ENCODE measurements at places on chromosomes 7 and 10.
A peak's percentile ranks its signal among the peaks of the same experiment; 100 is the strongest.

GRCh38 chr10:71868192-71868697, 17.2 kb upstream of the PSAP start:
- DNase-seq: no peak

DNA sequence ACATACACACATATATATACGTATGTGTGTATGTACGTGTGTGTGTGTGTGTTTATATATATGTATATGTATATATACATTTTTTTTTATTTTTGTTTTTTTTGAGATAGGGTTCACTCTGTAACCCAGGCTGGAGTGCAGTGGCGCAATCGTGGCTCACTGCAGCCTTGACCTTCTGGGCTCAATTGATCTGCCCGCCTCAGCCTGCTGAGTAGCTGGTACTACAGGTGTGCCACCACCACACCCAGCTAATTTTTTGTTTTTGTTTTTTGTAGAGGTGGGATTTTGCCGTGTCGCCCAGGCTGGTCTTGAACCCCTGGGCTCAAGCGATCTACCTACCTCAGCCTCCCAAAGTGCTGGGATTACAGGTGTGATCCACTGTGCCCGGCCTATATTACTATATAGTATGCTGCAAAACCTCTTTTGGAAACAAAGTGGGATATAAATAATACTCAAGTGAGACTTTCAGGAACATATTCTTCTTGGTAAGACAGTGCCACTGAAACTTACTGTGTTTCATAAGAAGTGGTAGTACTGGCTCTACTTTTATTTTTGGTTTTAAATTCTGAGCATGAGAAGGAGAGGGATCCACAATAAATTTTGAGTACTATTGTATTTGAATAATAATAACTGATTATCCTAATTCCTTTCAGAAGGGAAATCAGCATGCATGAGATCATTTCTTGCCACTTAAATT, 51.0 kb downstream of the MLLT10 start:
- DNase-seq: no peak

GRCh38 chr7:51161937-51162336, 154.7 kb downstream of the COBL start:
- DNase-seq: no peak

GRCh38 chr10:68135922-68136792, 26.9 kb downstream of the MYPN start:
- DNase-seq: peak; percentile 57

GRCh38 chr10:8360365-8360764, 305.9 kb downstream of the GATA3 start:
- no peak for DNase-seq

DNA sequence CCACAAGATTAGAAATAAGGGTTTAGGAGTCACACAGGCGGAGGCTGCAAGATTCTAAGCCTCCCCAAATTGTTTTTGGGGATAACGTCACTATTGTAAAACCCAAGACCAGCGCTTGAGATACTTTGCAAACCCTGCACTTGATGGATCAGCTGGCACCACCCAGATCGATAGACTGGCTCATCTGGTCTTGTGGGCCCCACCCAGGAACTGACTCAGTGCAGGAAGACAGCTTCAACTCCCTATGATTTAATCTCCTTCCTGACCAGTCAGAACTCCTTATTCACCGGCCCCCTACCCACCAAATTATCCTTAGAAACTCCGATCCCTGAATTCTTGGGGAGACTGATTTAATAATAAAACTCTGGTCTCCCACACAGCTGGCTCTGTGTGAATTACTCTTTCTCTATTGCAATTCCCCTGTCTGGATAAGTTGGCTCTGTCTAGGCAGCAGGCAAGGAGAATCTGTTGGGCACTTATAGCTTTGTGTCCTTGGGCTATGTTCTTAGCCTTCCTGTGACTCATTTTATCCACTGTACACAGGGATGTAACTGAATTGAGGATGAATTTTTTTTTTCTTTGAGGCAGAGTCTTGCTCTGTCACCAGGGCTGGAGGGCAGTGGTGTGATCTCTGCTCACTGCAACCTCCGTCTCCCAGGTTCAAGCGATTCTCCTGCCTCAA, 64.4 kb upstream of the CARD11 start:
- no peak for DNase-seq

DNA sequence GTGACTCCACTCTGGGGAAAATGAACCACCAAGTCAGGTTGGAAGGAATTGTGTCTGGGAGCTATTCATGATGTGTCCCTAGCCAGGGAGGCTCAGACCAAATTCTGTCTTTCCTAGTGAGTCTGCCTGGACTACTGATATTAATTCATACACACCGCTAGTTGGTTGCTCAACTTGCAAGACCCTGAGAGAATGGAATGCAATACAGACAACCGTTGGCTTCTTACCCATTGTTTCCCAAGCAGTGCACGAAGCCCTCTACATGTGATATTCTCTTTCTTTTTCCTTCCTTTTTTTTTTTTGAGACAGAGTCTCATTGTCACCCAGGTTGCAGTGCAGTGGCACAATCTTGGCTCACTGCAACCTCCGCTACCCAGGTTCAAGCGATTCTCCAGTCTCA, 19.4 kb upstream of the SRGN start:
- DNase-seq: peak; percentile 87

DNA sequence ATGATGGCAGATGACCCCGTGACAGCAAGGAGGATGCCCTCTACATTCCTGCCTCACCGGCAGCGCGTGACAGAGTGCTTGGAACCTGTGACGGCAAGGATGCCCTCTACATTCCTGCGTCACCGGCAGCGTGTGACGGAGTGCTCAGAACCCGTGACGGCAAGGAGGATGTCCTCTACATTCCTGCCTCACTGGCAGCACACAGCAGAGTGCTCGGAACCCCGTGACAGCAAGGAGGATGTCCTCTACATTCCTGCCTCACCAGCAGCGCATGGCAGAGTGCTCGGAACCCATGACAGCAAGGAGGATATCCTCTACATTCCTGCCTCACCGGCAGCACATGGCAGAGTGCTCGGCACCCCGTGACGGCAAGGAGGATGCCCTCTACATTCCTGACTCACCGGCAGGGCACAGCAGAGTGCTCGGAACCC, 231.0 kb downstream of the DIP2C start:
- no peak for DNase-seq

DNA sequence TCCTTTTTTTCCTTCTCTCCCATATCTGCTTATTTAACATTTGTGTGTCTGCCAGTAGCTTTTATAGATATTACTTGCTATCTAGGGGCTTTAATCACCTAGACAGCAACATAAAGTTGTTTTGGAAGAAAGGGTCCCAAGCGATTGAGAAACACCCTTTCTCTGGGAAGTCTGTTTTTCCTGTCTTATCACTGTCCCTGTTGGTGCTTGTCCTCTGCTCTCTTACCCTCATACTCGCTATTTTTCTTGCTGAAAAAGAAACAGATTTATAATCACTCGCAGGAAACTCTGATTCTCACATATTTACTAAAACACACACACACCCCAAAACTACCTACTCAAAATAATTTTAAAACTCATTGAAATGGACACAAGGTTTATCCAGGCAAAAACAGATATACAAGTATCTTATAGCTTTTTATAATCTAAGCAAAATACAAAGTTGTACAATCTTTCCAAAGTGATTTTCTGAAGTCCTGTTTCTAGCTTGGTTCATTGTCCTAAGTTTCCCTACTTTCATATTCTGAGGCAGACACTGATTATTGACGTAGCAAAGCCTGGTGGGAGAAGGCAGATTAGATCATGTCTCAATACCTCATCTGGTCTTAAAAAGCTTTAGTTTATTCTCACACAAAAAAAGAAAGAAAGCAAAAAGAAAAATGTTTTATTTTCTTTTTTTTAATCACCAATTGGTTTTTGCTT, 157.3 kb downstream of the CACNA2D1 start:
- DNase-seq: no peak

DNA sequence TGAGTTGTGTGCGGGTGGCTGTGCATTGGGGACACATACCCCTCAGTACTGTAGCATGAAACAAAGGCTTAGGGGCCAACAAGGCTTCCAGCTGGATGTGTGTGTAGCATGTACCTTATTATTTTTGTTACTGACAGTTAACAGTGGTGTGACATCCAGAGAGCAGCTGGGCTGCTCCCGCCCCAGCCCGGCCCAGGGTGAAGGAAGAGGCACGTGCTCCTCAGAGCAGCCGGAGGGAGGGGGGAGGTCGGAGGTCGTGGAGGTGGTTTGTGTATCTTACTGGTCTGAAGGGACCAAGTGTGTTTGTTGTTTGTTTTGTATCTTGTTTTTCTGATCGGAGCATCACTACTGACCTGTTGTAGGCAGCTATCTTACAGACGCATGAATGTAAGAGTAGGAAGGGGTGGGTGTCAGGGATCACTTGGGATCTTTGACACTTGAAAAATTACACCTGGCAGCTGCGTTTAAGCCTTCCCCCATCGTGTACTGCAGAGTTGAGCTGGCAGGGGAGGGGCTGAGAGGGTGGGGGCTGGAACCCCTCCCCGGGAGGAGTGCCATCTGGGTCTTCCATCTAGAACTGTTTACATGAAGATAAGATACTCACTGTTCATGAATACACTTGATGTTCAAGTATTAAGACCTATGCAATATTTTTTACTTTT, 1.8 kb downstream of the DDIT4 start:
- DNase-seq: peak; percentile 52

DNA sequence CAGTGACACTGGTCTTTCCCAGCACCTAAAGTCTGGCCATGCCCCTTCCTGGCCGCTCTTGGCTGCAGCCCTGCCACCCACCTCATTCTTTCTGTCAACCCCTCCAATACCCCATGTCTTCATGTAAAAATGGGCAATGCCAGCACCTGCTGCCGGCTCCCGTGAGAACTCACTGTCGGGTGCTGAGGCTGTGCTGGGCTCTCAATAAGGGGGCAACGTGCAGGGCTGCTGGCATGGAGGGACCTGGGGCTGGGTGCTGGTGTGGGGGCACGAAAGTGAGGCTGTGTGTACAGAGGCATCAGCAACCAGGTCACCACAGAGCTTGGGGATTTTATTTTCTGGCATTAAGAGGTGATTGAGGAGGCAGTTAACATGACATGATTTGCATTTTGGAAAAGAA, 65.3 kb downstream of the ALOX5 start:
- DNase-seq: no peak

DNA sequence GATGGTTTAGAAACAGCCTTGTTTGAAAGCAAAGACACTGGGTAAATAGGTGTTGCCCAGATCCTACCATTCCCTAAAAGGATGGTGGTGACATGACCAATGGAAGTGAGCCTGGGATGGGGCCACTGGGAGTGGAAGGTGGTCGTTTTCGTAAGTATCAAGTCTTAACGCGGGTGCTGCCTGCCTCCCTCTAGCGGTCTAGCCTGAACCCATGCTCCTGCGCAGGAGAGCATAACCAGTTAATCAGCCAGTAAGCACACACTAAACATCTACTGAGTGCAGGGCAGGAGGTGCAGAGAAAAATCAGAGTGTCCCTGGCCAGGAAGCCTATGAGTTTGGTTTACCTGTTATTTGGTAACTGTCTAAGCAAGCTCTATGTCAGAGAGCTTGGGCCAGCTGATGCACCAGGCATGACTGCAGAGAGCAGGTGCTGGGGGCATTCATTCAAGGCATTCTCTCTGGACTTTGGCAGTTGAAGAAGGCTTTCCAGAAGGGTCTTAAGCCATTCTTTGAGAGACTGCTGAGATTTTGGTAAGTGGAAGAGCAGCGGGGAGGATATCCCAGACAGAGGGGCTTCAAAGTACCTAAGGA, 930 bp downstream of the GARIN1A start:
- peak; percentile 37 for DNase-seq

DNA sequence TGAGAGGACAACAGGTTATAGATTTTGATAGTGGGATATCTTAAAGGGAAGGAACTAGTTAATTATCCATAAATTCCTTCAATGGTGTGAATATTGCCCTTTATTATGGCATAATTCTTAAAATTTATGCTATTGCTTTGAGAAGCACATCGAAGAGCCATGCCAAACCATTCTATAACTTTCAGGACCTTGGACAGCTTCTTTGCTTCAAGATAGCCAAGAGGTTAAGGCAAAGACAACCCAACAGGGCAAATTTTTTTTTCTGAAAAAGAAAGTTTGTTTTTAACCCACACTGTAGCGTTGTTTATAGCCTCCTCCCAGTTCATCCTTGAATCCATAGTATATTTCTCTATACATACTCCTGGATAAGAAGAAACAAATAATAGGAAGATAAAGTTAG, 103.2 kb downstream of the NRG3 start:
- DNase-seq: peak; percentile 85

GRCh38 chr10:114751856-114752255, 69.7 kb upstream of the FHIP2A start:
- no peak for DNase-seq

- DNase-seq: no peak
Observed at GRCh38 chr7:75723444-75723843, 15.3 kb downstream of the HIP1 start.
